T-helper 17 cell (primary cell): ENCODE measurements at places on chromosomes 5 and 9.

DNA sequence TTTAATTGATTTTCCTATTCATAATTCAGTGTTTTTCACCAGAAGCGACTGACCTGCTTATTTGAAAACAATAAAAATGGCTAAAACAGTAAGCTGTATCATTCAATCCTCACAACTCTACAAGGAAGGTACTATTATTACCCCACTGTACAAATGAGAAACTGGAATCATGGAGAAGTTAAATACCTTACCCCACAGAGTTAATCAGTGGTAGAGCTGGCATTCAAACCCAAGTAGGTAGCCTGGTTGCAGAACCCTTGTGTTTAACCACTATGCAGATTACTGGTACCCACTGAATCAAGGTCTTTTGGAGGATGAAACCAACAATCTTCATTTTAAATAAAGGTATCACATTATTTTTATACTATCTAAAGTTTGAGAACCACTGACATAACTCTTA, 59.6 kb downstream of the MLANA start:
- no peak overlapping the region for H3K4me3 ChIP-seq
- no peak overlapping the region for H3K27ac ChIP-seq
- H3K27me3 ChIP-seq, result no peaks in the 10 kb centered on the region

DNA sequence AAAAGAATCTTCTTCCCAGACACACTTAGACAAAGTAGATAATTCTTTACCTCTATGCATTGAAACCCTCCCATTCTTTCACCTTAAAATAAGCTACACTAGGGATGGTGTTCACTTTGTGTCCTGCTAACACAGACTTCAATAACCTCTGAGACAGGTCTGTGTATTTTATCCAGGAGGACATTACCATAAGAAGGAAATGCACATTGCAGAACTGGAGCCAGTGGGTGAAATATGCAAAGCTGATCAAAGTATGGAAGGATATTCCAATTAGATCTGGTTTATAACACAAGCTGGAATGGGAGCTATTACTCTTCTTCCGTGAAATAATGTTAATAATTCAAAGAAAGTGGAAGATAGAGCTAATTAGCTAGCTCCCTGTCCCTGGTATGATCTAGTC, 204.1 kb downstream of the BRINP1 start:
- H3K4me1 ChIP-seq, result no peaks in the 10 kb centered on the region
- no peak for DNase-seq
- no peak overlapping the region for H3K4me3 ChIP-seq
- no peaks in the 10 kb centered on the region for H3K36me3 ChIP-seq
- no peak overlapping the region for H3K27ac ChIP-seq

GRCh38 chr5:38719916-38720315, 125.9 kb upstream of the OSMR start:
- no peaks in the 10 kb centered on the region for H3K36me3 ChIP-seq
- H3K27ac ChIP-seq, result no peak overlapping the region
- no peak for DNase-seq
- H3K4me1 ChIP-seq, result no peaks in the 10 kb centered on the region
- no peak overlapping the region for H3K4me3 ChIP-seq

- no peak overlapping the region for H3K27ac ChIP-seq
- no peak overlapping the region for H3K4me3 ChIP-seq
- no peaks in the 10 kb centered on the region for H3K27me3 ChIP-seq
- DNase-seq, result no peak
- H3K4me1 ChIP-seq, result no peaks in the 10 kb centered on the region
Measured at GRCh38 chr9:33498387-33498786, 24.7 kb upstream of the NOL6 start.

DNA sequence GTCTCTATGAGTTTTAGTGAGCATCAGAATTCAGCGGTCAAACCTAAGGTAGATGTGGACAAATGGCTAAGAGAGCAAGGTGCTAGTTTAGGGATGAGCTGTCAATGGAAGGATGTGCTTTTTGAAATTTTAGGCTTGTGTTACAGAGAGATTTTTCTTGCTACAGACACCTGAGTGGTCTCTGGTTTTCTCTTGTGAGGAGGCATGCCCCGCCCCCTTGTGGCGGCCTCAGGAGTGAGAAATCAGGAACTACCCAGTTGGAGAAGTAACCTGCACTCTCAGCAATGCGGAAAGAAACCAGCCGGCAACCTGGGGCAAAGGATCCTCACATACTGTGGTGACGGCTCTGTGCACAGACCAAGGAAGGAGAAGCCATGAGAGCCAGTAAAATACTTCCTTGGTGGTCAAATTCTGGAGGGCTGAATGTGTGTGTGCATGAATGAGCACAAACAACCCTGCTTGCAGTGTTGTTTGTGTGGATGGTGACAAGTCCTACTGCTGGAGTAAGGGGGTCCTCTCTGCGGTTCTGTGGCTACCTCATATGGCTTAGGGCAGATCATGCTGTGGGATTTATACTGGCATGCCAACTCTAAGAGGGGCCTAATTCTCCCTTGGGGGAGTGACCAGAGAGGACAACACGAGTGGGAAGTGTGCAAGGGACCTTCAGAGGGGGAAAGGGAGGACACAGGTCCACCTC, 16.7 kb upstream of the HSD17B4 start:
- peaks cover 53% of the 10 kb centered on the region for H3K27me3 ChIP-seq
- H3K4me3 ChIP-seq, result no peak overlapping the region
- H3K4me1 ChIP-seq, result peaks cover 5% of the 10 kb centered on the region
- peak; percentile 44 for DNase-seq

DNA sequence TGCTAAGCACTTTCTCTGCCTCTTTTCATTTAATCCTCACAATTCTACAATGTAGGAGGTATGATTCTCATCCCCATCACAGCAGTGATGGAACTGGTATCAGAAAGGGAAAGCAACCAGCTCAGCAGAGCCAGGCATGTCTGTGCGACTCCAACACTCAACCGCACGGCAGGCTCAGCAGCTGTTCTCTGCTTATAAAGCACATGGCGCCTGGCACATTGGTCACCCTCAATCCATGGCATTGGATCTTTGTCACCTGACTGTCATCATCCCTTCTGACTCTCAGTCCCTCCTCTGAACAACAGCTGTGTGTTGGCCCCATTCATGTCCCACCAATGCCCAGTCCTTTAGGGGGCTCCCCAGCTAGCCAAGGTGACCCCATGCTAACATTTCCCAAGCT, 45.1 kb upstream of the HAND1 start:
- peaks cover 5% of the 10 kb centered on the region for H3K36me3 ChIP-seq
- no peak overlapping the region for H3K27ac ChIP-seq
- H3K4me1 ChIP-seq, result peaks cover 3% of the 10 kb centered on the region
- no peak overlapping the region for H3K4me3 ChIP-seq

DNA sequence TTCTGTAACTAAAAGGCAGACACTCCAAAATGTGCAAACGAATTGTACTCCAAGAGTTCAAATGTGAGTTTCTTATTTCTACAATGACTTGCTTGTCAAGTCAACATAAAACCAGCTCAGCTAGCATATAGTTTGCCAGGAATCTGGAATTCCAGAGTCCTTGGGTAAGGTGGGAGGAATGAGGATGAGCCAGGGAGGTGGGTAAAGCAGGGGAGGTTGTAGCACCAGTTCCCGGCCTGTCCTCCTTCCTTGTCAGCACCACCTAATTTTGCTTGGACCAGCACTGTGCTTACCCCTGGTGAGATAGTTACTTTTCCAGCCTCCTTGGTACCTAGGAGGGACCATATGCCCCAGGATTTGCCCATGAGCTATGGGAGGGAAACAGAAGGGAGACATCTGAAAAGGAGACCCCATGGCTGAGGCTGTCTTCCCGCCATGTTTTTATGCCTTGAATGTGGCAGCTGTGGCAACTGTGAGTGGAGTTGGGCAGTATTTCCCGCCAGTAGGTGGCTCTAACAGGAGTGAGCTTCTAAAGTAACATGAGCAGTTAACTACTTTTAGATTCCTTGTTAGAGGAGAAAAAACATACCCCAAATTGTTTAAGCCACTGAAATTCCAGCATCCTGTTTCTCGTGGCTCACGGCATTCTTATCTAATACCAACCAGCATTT, 302.5 kb downstream of the TENT4A start:
- no peak overlapping the region for H3K4me3 ChIP-seq
- no peaks in the 10 kb centered on the region for H3K4me1 ChIP-seq
- no peak overlapping the region for H3K27ac ChIP-seq

- no peak for DNase-seq
- H3K4me1 ChIP-seq, result peaks cover 8% of the 10 kb centered on the region
- H3K27me3 ChIP-seq, result peaks cover 56% of the 10 kb centered on the region
- H3K27ac ChIP-seq, result no peak overlapping the region
- peaks cover 8% of the 10 kb centered on the region for H3K36me3 ChIP-seq
- peak overlapping the region; percentile 19 for H3K4me3 ChIP-seq
Measured at GRCh38 chr9:89579741-89580385, 24.9 kb upstream of the GADD45G start.

DNA sequence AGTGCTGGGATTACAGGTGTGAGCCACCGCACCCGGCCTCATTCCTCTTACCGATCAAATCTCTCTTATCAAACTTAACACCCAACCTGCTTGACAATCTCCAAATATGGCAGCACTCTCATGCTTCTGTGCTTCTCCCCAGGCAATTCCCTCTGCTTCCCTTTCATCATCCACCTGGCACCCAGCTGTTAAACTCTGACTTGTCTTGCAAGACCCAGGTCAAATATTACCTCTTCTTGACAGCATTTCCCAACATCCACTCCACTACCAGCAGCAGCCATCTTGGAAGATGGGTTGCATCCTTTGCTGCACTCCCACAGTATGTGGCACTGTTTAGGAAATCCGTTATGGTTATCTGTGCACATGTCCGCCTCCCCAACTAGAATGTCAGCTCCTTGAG, 113.6 kb downstream of the ACTL7B start:
- no peak for DNase-seq
- H3K4me3 ChIP-seq, result no peak overlapping the region
- H3K36me3 ChIP-seq, result no peaks in the 10 kb centered on the region
- H3K27ac ChIP-seq, result no peak overlapping the region
